ENCODE measurements at places on chromosomes 11 and 22.

GRCh38 chr11:69818231-69818602 is 999 bp downstream of the FGF3 start:
- DNase-seq: no peak

DNA sequence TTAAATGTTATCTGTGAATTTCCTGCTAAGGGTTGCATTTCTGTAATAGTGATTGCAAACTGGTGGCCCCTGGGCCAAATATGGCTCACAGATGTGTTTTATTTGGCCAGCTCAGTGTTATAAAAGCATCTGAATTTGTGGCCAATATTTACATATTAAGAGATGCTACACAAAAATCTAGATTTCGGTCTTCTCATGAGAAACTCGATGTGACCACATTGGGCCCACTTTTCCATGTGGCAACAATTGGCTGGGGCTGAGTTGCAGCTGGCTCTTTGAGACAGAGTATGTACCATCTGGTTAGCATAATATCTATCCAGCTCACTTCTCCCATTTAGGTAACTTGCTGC is 244.5 kb upstream of the POU2AF2 start:
- DNase-seq: no peak

DNA sequence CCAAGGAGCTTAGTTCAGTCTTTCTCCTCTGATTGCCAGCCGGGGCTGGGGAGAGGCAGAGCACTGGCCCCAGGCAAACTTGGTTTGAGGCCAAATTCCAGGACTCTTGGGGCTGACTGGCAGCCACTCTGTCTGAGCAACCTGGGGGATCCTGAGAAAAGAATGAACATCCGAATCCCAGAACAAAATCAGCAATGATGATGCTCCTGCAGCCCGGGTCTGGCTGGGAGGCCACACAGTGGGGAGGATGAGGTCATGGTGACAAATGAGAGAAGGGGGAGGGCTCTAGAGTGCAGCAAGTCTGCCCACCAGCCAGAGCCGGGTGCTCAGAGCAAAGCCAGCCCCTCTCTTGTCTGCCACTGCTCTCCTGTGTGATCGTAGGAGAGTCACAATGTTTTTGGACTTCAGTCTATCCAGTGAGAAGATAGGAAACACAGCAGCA is 71.8 kb upstream of the PAX6 start:
- DNase-seq: no peak

DNA sequence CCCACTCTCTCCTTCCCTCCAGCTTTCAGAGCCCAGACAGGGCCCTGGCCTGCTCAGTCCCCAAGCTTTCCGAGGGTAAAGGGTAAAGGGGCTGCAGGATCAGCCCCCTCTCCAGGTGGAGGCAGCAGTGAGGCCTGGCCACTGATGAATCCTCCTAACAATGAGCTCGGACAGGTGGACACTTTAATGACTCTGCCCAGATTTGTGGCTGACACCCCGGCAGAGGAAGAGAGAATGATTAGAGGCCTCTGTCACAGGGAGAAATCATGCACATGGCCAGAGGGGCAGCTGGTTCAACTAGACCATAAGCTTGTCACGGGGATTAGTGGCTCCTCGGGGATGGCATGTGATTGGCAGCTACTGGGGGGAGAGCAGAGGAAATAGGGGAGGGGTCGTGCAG is 587.5 kb upstream of the B3GAT1 start:
- DNase-seq: no peak

DNA sequence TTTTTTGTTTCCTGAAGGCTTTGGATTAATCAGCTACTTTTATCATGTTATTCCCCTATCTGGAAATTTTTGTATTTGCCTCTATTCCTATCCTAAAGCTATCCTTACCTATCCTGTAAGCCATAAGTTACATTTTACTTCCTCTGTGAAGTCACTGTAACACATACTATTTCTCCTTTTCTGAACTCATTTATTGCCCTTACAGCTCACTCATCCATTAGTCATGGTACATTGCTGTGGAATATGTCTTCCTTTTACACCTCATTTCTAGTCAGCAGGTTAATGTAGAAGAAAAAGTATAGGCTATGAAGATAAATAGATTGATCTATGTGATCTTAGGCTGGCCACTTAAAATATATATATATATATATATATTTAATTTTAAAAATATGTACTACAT is 28.0 kb downstream of the SWAP70 start:
- no peak for DNase-seq

GRCh38 chr22:40635940-40636379 is 559 bp downstream of the MRTFA start:
- DNase-seq: no peak

- DNase-seq: no peak
Observed at GRCh38 chr11:66101066-66101464, 31.0 kb downstream of the PACS1 start.

- DNase-seq: no peak
Observed at GRCh38 chr22:26910845-26911244, 253.5 kb downstream of the MIAT start.

DNA sequence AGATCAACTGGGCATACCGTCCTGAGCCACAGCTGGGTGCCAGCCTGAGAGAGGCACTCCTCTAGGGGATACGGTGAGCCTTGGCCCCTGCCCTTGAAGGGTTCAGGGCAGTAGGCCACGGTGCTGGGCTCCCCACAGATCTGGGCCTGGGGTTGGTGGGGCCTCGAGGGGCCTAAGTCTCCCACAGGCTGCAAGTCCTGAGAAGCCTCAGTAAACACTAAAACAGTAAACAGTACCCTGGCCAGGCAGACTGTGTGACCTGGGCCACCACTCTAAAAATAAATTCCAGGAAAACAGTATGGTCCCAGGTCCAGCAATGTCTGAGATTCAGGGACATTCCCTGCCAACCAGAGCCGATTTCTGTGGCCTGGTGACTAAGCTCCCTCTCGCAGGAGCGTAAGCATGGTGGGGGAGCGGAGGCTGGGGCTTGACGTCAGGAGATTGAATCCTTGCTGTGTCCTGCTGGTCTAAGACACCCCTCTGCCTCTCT is 2.3 kb upstream of the RHOD start:
- DNase-seq: no peak

GRCh38 chr11:8035200-8035855 is 45.7 kb upstream of the TUB start:
- no peak for DNase-seq

DNA sequence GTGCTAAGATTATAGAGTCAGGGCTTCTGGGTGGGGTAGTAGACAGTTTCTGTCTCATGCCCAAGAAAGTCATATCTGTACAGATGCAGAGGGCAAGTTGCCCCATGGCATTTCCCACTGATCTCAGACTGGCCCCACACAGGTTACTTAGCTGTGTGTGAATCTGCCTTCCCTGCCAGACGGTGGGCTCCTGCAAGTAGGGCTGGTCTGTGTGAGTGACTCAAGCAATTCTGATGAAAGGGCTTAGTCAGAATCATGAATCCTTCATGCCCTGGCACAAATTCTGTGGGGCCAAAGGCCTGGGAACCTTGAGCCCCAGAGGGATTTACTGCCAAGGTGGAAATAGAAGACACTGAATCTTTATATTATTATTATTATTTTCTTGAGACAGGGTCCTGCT is 30.4 kb downstream of the USH1C start:
- no peak for DNase-seq

GRCh38 chr22:36839356-36840073 is 21.3 kb upstream of the NCF4 start:
- no peak for DNase-seq

- DNase-seq: no peak
Observed at GRCh38 chr11:37076866-37077265, 478.8 kb upstream of the RAG2 start.

GRCh38 chr11:117179048-117179999 is 781 bp downstream of the SIDT2 start:
- DNase-seq: peak; percentile 51

DNA sequence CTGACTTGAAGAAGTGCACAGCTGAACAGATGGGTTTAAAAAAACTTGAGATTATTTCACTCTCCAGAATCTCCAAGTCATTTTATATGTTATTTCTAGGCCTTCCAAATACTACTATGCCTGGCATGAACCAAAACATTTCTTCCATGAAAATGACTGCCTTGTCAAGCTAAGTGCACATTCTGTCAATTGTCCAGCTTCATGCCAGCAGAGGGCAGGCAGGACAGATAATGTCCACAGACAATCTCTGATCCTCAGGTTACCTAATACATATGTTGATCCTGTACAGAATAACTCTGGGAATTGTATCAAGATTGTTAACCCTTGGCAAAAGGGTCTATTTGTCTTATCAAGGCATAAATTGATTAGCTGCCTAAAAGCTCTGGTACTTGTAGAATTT is 229.5 kb downstream of the AASDHPPT start:
- no peak for DNase-seq

- DNase-seq: no peak
Observed at GRCh38 chr11:123250892-123251656, 56.0 kb upstream of the CLMP start.

DNA sequence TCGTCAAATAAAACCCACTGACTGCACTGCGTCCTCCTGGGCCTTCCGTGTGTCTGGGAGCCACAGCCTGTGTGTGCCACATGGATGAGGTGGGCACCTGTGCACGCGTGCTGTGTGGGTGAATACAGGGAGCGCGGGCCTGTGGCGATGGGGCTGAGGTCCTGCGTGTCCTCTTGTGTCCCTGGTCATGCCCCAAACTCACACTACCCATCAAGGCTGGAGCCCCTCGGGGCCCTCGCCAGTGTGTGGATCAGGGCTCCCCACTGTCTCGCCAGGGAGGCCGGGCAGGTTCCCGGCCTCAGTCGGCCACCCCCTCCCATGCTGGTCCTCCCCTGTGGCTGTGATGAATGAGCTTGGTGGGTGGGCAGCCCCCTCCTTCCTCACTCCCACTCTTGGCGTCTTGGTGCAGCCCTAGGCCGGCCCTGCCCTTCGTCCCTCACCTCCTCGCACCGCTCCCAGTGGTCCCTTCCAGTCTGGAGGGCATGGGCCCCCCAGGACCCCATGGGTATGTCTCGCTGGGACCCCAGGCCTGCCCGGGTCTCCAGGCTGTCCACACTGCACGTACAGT is 707 bp upstream of the CD151 start:
- no peak for DNase-seq

DNA sequence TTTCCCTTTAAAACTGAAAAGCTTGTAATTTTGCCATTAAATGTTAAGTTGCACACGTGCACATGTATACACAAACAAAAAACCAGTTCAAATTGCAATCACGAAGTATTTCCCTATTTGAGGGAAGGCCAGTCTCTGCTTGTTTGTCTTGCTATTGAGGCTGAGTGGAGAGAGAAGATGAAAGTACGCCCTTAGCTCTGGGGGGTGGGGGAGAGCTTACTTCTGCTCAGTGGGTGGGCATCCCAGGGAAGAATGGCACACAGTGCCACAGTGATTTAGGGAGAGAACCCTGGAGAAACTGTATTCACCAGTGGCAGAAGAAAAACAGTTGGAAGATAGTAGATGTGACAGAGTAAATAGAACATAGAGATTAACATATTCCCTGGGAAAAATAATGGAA is 8.7 kb downstream of the YAP1 start:
- no peak for DNase-seq

DNA sequence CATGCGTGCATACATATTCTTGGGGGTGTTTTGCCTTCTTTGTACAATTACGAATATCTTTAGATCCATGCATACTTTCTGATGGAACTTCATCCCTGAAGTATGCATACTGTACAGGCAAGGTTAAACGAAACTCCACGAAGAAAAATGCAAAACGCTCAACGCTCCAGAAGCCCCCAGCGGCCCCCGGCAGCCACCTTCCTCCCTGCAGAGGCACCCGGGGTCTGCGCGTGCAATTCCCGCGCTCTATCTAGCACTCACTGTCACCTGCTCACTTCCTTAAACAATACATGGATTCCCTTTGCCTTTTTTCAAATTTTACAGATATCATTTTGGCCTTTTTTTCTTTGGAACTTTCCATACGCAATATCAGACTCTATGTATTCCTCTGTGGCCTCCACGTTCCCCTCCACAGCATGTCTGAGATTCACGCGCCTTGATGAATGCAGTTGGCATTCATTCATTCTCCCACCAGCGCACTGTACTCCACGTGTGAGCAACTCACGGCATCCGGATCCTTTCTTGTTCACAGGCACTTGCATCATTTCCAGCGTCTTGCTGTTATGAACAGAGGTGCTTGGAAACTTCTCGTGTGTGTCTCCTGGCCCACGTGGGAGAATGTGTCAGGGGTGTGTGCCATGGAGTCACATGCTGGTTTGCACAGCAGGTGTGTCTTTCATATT is 214.3 kb downstream of the CTTN start:
- no peak for DNase-seq

DNA sequence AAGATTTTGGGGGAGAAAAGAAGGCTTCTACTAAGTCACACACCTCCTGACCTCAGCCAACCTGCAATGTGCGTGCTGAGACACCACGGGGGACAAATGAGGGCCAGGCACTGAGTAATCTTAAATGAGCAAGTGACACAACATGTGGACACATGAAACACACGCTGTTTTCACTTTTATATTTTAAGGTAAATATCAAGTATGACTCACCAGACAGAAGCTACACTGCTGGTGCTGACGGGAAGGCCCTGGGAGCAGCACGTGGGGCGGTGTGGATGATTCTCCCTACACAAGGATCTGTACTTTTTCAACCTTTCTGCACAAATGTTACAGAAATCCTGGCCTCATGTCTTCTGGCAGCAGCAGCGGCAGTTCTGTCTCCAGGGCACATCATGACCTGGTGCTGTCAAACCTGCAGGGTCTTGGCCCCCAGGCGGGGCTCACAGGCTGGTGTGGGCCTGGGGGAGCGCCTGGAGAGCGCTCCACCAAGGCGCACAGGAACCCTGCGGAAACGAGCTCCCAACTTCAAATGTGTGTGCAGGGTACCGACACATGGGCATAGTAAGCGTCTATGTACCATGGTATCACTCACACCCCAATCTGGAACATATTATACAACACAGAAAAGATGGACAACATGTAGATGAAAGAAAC is 61.7 kb downstream of the DGCR2 start:
- no peak for DNase-seq

DNA sequence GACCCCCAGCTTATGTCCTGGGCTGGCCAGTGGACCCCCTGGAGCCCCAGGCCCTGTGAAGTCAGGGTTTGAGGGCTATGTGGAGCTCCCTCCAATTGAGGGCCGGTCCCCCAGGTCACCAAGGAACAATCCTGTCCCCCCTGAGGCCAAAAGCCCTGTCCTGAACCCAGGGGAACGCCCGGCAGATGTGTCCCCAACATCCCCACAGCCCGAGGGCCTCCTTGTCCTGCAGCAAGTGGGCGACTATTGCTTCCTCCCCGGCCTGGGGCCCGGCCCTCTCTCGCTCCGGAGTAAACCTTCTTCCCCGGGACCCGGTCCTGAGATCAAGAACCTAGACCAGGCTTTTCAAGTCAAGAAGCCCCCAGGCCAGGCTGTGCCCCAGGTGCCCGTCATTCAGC is 24.6 kb downstream of the CSF2RB start:
- no peak for DNase-seq

- DNase-seq: no peak
Observed at GRCh38 chr11:12176410-12176809, 66.0 kb downstream of the MICAL2 start.

- DNase-seq: no peak
Observed at GRCh38 chr11:59616396-59616982, 915 bp upstream of the OSBP start.

GRCh38 chr11:95374105-95374504 is 143.1 kb upstream of the SESN3 start:
- DNase-seq: no peak
